ENCODE measurements at places on chromosomes 1 and 21.

GRCh38 chr1:227685807-227686206, 49.3 kb downstream of the JMJD4 start:
- DNase-seq: no peak

DNA sequence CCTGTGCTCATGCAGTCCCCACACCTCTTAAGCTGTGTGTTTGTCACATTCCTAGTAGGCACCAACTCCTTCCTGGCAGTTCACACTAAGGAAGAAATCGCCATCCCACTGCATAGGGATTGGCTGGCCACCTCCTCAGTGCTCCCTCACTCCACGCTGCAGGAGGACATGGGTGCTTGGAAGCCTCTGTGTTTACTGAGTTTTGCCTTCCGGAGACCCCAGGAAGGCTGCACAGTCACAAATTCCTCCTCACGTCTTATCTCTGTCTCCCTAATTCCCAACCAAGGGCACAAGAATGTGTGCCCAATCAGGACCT, 93.8 kb upstream of the GALNT2 start:
- no peak for DNase-seq

DNA sequence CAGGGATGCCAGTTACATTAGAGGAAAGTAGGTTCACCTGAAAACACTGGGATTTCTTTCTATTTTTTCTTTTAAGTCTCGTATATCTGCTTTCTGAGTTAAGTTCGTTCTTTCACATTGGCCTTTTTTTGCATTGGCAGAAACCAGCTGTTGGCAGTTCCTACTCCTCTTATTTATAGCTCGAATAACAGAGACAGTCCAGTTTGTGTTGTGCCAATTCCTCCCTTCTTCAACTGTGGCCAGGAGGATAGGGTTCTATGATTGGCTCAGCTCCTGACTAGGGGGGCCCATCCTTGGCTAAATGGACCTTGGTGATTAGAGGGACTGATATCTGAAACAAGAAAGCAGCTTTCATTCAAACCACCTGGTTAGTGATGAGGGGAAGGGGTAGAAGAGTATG, 115.8 kb downstream of the RPS6KC1 start:
- DNase-seq: no peak

DNA sequence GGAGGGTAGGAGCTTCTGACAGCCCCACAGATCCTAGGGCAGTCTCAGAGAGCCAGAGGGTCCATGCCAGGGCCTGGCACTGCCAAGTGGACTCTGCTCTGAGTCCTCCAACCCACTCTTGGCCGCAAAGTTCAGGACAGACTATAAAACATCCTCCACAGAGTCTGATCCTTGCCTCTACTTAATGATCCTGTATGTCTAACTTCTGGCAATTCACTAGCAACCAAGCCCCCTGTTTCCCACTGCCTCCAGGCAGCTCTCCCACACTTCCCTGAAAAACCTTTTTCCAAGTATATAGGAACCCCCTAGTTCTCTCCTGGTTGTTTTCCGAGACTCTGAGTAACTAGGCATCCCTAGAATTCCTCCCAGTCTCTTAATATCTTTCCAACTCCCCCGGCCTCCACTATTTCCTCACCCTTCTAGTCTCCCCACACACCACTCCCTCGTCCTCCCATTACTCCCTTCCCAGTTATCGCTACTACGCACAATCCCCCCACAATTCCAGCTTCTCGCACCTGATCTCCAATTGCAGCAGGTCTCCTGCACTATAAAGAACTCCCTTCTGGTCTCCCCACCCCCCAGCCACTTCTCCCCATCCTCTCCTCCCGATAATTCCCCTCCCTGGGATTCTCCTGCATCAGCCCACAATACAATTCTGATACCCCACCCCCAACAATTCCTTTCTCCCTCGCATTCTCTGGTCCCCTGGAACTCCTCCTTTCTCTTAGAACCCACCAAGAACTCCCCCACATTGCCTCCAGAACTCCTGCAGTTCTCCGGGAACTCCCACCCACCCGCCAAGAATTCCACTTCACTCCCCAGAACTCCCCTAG, 574 bp downstream of the IGSF9 start:
- no peak for DNase-seq

GRCh38 chr21:39610703-39611102, 2.0 kb upstream of the B3GALT5 start:
- DNase-seq: no peak

DNA sequence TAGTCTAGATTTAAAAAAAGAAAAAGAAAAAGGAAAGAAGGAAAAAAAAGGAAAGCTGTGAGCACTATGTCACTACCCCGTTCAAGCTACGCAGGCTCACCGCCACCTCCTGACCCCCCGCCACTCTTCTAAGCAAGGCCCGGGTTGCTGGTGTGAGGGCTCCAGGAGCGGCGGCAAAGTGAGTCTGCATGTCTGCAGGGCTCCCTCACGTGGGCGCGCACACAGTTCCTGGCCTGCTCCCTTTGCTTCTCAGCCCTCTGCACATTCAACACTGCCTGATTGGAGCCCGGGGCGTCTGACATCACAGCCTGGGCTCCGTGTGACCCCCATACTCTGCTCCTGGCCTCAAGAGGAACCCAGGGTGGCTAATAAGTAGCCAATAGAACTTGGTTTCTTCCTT, 81.4 kb upstream of the TLR5 start:
- no peak for DNase-seq

DNA sequence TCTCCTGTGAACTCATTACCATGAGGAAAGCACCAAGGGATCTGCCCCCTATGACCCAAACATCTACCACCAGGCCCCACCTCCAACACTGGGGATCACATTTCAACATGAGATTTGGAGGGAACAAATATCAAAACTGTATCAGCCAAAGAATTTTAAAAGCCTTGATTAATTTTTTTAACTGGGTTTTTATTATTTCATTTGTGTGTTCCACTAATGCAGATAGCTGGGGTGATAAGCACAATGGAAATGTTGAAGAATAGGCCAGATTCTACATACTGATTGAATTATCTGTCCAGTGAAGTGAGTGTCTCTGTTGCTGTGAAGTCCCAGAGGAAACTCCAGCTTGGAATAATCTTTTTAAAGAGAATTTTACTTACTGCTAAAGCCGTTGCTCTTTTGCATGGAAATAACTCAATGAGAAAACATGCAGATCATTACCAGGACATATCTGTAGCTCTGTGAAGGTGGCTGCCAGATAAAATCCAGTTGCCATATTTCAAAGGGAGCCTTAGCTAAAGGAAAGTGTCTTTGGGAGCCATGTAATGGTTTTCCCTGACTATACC, 44.4 kb upstream of the DHCR24 start:
- no peak for DNase-seq

GRCh38 chr1:154664331-154665002, 56.5 kb upstream of the ADAR start:
- DNase-seq: no peak

DNA sequence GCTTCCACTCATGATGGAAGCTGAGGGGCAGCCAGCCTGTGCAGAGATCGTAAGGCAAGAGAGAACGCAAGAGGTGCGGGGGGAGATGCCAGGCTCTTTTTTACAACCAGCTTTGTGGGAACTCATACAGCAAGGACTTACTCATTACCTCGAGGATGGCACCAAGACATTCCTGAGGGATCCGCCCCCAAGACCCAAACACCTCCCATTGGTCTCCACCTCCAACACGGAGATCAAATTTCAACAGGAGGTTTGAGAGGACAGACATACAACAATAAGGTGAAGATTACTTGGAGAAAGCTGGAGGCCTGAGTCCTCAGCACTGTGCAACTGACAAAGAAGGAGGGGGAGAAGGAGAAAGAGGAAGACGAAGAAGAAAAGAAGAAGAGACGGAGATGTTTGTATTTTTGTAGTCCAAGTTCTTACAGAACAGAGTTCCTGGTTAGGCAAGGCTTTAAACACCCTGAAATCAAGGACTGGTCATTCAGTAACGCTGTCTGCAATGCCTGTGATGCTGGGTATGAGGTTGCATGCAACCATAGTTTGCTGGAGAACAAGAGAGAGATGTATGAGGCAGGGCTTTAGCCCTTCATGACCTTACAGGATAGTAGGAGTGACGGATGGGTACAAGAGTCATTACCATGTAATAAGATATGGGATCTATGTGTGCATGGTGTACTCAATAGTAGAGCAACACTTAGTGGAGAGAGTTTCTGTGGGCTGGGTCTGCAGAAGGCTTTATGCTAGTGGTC, 19.7 kb upstream of the GALNT2 start:
- no peak for DNase-seq

- DNase-seq: peak; percentile 29
These were observed 64.3 kb downstream of the PRKAA2 start for GRCh38 chr1:56709269-56709880.

- no peak for DNase-seq
These were observed 101.7 kb downstream of the ADSS2 start for GRCh38 chr1:244350027-244350426.

GRCh38 chr1:69648486-69648885, 80.8 kb downstream of the LRRC7 start:
- DNase-seq: no peak

GRCh38 chr1:9822897-9823692, 670 bp downstream of the CLSTN1 start:
- no peak for DNase-seq

GRCh38 chr21:26123012-26123411, 47.6 kb downstream of the APP start:
- no peak for DNase-seq

GRCh38 chr1:39886757-39887231, 3.5 kb upstream of the TRIT1 start:
- no peak for DNase-seq

- peak; percentile 39 for DNase-seq
These were observed 682.4 kb upstream of the ADAMTS5 start for GRCh38 chr21:27649323-27649722.

Measured in AG09319 (cell line).